Aorta (tissue), 5 donors: ENCODE measurements at places on chromosomes 13 and 19. TPM values are rescaled to one million over a fixed set of nuclear protein-coding genes. Genes with fewer than 3 reads are reported as not detected.

Gene ATP4B
- total RNA-seq: not detected

Gene A1BG
- total RNA-seq: 9.7 TPM

Gene BRCA2
- 4.3 TPM for total RNA-seq

Gene CAPS
- total RNA-seq: 14.0 TPM

Gene SIX5
- total RNA-seq: 17.8 TPM

- no peak overlapping the region for H3K4me3 ChIP-seq
- H3K27me3 ChIP-seq: no peaks in the 10 kb centered on the region
- no peak for DNase-seq
- H3K4me1 ChIP-seq: no peaks in the 10 kb centered on the region
- no peaks in the 10 kb centered on the region for H3K36me3 ChIP-seq
Measured at GRCh38 chr19:29397748-29398147, 128.0 kb upstream of the VSTM2B start.

DNA sequence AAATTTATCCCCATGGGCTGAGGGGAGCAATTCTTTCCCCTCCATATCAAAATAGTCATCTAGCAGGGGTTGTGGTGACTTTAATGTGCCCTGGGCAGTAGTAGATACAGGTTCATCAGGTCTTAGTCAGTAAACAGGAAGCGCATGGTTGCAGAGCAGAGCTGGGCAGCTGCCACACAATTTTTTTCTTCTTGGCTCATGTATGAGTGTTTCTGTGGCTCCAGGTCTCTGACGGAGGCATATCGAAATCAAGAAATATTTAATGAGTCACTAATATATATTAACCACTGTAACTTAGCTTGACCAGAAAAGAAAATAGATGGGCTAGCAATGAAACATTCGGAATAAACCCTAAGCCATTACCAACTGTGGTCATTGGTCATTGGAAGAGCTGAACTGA lies 68.4 kb upstream of the UBL3 start:
- no peaks in the 10 kb centered on the region for H3K27me3 ChIP-seq
- H3K4me1 ChIP-seq: peaks cover 3% of the 10 kb centered on the region
- H3K36me3 ChIP-seq: no peaks in the 10 kb centered on the region
- no peak for DNase-seq
- H3K4me3 ChIP-seq: no peak overlapping the region

DNA sequence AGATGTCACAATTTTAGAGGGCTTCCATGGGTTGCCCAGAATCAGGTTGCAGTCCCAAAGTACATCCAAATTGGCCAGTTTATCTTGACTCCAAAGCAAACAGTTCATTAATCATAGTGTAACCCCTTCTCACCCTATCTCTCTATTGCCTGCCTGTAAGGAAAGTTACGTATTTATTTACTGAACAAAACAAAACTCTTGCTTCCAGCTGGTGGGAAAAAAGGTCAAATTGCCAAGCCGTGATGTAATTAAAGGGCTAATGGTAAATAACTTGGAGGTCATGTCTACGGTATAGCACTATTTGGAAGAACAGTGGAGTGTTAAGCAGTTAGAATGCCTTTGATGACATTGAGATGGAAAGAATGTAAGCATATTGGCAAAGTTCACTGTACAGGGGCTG lies 214.0 kb downstream of the DLEU7 start:
- H3K36me3 ChIP-seq: no peaks in the 10 kb centered on the region
- no peak overlapping the region for H3K4me3 ChIP-seq
- no peak for DNase-seq
- peaks cover 5% of the 10 kb centered on the region for H3K4me1 ChIP-seq

GRCh38 chr19:46133101-46133627 lies 8.7 kb upstream of the IGFL3 start:
- no peaks in the 10 kb centered on the region for H3K36me3 ChIP-seq
- no peak overlapping the region for H3K4me3 ChIP-seq
- peak overlapping the region; percentile 58 for H3K27ac ChIP-seq
- DNase-seq: no peak
- no peaks in the 10 kb centered on the region for H3K27me3 ChIP-seq

GRCh38 chr19:8664671-8665057 lies 33.9 kb downstream of the ACTL9 start:
- no peaks in the 10 kb centered on the region for H3K4me1 ChIP-seq
- H3K4me3 ChIP-seq: no peak overlapping the region
- no peak overlapping the region for H3K27ac ChIP-seq
- no peaks in the 10 kb centered on the region for H3K36me3 ChIP-seq
- DNase-seq: no peak

GRCh38 chr13:42056583-42056982 lies 8.1 kb downstream of the DGKH start:
- no peak overlapping the region for H3K27ac ChIP-seq
- H3K4me3 ChIP-seq: no peak overlapping the region
- no peaks in the 10 kb centered on the region for H3K27me3 ChIP-seq
- no peaks in the 10 kb centered on the region for H3K4me1 ChIP-seq

DNA sequence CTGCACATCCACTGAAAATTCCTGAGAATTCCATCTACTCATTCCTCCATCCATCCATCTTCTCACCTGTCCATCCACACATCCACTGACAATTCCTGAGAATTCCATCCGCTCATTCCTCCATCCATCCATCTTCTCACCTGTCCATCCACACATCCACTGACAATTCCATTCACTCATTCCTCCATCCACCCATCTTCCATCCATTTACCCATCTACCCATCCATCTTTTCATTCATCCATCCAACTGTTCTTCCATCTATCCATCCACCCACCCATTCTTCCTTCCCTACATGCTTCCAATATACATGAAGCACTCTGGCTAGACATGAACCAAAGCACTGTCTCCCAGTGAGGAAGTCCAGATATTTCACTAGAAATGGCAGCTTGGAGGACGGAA lies 15.6 kb downstream of the TRPM4 start:
- H3K27me3 ChIP-seq: no peaks in the 10 kb centered on the region
- H3K27ac ChIP-seq: no peak overlapping the region
- peaks cover 4% of the 10 kb centered on the region for H3K36me3 ChIP-seq
- DNase-seq: no peak

DNA sequence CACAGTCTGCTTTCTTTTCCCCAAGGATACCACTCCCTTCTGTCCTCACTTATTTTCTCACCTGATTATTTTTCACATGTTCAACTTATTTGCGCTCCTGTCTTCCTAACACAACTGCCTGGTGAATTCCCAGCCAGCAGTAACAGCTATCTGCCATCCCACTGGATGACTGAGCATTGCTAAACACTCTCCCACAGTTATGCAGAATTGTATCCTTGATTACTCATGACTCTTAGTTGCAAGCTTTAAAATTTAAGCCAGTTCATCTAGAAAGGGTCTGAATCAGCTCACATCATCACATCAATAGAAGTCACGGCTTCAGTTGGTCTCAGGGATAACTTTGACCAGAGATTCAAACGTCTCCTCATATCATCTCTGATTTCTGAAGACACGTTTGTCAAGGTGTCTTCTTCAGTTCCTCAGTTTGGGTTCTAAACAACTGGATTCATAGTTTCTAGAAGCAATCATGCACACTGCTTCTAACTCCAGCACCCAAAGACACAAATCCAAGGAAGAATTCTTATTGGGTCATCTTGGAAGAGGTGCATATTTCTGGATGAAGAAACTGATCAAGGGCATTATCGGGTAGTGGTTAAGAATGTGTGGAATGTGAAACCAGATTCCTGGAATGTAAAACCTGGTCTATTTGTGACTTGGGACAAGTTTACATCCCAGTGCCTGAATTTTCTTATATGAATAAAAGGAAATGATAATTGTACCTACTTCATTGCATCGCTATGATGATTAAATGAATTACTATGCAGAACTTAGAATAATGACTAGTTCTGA lies 13.9 kb upstream of the DACH1 start:
- H3K36me3 ChIP-seq: no peaks in the 10 kb centered on the region
- no peak for DNase-seq
- peaks cover 2% of the 10 kb centered on the region for H3K27me3 ChIP-seq
- no peak overlapping the region for H3K27ac ChIP-seq
- H3K4me1 ChIP-seq: no peaks in the 10 kb centered on the region

- H3K27ac ChIP-seq: no peak overlapping the region
- H3K4me1 ChIP-seq: no peaks in the 10 kb centered on the region
- H3K4me3 ChIP-seq: no peak overlapping the region
- peak; percentile 84 for DNase-seq
- no peaks in the 10 kb centered on the region for H3K36me3 ChIP-seq
Measured at GRCh38 chr19:19540715-19541515, 2.9 kb downstream of the CILP2 start.

DNA sequence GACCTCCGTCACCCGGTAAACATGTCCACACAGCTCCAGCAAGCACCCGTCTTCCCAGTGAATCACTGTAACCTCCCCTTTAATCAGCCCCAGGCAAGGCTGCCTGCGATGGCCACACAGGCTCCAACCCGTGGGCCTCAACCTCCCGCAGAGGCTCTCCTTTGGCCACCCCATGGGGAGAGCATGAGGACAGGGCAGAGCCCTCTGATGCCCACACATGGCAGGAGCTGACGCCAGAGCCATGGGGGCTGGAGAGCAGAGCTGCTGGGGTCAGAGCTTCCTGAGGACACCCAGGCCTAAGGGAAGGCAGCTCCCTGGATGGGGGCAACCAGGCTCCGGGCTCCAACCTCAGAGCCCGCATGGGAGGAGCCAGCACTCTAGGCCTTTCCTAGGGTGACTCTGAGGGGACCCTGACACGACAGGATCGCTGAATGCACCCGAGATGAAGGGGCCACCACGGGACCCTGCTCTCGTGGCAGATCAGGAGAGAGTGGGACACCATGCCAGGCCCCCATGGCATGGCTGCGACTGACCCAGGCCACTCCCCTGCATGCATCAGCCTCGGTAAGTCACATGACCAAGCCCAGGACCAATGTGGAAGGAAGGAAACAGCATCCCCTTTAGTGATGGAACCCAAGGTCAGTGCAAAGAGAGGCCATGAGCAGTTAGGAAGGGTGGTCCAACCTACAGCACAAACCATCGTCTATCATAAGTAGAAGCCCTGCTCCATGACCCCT lies 9.0 kb upstream of the CEACAM5 start:
- H3K27me3 ChIP-seq: no peaks in the 10 kb centered on the region
- no peaks in the 10 kb centered on the region for H3K4me1 ChIP-seq
- no peaks in the 10 kb centered on the region for H3K36me3 ChIP-seq
- peak; percentile 47 for DNase-seq
- H3K4me3 ChIP-seq: no peak overlapping the region

DNA sequence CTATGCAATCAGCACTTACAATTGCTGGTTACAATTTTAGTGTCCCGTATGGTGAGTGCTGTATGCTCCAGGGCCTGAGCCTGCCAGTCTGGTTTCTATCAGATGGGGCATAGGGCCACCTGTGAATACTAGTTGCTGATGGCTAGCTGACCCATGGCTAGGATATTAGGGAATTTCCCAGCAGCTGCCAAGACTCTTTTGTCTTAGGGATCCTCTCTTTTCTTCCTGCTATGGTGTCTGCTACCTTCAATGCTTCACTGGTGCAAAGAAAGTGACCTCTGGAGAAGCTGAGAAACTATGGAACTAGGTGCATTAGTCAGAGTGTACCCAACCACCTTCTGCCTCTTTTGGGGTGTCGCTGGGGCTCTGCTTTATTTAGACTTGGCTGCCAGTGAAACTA lies 11.6 kb downstream of the CCDC169 start:
- H3K27me3 ChIP-seq: no peaks in the 10 kb centered on the region
- no peaks in the 10 kb centered on the region for H3K4me1 ChIP-seq
- no peak for DNase-seq
- no peak overlapping the region for H3K4me3 ChIP-seq
- H3K36me3 ChIP-seq: no peaks in the 10 kb centered on the region
